ENCODE measurements at places on chromosomes 2 and 18.

DNA sequence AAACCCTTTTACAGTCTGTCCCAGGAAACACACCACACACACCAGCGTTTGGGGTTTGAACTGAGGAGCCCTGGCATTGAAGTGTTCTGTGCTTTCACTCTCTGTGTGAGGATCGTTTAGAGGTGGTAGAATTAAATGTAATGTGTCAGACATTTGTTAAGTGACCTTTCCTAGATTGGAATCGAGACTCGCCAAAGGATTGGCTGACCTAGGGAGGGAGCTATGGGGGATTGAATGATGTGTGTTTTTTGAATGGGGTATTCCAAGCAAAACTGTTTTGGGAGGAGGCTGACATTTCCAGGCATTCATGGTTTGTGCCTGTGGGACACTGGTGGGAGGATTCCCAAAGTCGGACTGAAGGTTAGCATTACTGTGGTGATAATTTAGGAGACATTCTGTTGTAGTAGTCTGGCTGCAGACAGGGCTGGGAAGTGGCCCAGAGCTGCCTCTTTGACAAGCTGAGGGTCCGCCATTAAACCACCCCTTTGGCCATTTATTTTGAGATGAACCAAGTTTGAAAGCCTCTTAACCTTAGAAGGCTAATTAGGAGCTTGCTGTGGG lies 1.7 kb downstream of the MYO1B start:
- no peak for DNase-seq

DNA sequence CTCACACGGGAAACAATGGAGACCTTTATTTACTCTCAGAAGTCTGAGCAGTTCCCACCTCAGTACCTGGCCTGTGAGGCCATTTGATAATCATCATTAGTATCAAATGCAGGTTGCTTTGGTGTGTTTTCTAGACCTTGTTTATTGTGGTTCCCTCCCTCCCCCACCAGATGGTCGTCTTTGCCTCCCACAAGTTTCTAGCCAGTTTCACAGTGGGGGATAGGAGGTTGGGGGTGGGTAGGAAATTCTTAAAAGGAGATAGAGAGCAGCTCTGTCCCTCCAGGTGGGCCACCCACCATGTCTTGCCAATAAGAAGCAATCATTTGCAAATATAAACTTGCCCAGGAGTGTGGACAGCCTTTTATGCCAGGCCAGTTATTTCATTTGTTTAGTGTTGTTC lies 31.3 kb downstream of the SETBP1 start:
- DNase-seq: no peak

DNA sequence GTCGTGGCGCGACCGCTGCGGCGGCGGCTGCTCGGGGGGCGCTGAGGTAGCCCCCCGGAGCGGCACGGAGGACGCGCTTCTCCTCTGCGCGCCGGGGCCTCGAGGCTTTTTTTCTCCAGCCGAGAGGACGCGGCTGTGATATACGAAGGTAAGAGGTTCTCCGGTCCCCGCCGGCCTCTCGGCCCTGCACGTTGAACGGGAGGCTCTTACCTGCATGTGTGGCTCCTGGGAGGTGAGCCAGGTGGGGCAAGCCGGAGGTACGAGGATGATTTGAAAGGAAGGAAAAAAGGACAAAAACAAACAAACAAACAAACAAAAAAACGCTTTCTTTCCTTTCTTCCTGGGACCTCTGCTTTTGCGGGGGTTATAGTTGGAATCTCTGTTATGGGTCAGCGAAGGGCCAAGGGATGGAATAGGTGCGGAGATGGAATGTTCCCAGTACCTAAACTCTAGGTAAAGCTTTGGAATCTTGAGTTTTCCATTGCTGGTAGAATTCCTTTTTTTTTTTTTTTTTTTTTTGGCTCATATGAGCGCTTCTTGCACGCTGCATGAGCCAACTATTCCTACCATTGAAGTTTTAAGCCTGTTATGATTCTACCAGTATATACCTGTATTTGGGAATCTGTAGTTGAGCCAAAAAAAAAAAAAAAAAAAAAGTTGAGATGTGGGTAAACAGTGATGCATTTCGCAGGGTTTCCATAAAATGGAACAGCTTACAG lies 674 bp downstream of the PTPN4 start:
- DNase-seq: no peak

DNA sequence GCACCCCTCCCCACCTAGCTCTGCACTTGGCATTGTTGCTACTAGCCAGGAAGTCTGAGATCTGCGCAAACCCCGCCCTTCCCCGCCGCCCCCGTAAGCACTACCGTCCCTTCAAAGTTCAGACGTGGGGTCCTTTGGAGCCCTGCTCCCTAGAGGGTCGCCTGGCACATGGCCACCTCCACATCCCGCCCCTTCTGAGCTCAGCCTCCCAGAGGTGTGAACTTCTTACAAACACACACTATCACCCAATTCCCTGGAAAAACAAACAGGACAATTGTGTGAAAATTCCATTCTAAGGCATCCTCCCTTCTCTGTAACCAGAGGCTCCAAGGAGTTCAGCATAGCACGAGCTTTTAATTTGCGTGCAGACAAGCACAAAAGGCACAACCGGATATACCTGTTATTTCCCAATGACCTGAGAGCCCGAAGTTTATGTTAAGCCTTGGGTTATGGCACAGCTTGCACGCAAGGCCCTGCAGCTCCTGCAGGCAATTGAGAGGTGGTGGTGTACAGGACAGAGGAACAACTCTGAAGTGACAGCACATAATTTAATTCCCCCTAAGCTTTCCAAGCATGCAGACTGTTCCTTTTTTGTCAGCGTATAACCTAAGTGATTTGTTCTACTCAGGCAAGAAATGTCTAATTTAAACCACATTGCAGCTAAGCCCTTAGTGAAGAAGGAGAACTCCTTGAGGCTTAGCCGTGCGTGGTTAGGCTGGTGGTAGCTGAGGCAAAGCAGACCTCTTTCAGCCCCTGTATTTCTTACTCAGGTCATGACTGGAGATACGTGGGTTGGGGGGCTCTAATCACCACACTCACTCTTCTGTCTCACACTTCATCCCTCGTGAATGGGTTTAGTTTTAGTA lies 20.3 kb upstream of the CYP1B1 start:
- DNase-seq: no peak

- DNase-seq: no peak
Measured at GRCh38 chr2:196041786-196042185, 26.9 kb downstream of the DNAH7 start.

GRCh38 chr2:40823478-40823877 lies 371.6 kb upstream of the SLC8A1 start:
- DNase-seq: no peak

GRCh38 chr18:14189858-14190257 lies 57.6 kb upstream of the ZNF519 start:
- DNase-seq: no peak

DNA sequence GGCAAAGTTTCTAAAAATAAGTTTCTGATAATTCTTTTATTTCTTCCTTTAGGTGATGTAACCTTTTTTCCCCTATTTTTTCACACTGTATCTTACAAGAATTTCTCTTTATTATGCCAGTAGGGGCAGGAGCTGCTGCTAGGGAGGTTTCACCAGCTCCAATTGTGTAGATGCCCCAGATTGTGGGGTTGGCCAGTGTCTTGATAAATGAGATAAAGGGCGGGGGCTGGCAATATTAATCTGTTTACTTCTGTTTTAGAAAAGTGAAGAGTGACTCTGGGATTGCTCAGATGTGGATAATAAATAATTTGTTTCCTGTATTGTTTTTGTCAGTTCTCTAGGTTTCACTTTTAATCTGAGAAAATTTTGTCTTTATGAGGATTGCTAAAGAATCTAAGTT lies 190.4 kb downstream of the MC4R start:
- DNase-seq: no peak

DNA sequence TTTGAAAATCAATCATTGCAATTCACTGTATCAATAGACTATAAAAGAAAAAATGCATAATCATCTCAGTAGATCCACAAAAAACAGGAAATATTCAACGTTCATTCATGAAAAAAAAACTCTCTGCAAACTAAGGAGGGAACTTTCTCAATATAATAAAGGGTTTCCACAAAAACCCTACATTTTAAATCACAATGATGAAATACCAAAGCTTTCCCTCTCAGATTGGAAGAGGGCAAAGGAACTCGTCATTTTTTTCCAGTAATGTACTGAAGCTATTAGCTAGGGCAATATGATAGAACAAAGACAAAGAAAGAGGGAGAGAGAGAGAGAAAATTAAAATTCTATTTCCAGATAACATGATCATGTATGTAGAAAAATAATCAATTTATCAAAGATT lies 167.1 kb upstream of the RBMS1 start:
- DNase-seq: no peak

Measured in liver (tissue), 10 donors.